Mammary epithelial cell (primary cell): ENCODE measurements at places on chromosomes 5 and 9. TPM values are rescaled to one million over a fixed set of nuclear protein-coding genes. Genes with fewer than 3 reads are reported as not detected.

- peak; percentile 55 for DNase-seq
These were observed 26.8 kb downstream of the JADE2 start for GRCh38 chr5:134552301-134552700.

DNA sequence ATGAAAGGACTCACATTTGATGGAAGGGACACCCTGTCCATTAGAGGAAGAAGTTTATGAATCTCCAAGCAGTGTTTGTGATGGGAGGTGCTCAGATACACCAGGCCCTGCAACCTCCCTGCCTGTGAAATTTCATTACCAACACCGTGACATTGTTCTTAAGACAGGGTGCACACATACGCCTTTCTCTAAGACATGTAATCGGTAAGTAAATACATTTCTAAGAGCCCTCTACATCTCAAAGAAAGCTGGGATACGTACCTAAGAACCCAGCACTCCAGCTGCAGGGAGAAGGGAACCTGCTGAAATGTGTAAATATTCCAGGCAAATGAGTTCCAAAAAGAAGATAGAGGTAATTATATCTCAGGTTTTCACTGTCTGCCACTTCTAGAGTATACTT lies 125.0 kb upstream of the APC start:
- no peak for DNase-seq

- no peak for DNase-seq
These were observed 23.6 kb upstream of the RAB14 start for GRCh38 chr9:121225240-121225639.

DNA sequence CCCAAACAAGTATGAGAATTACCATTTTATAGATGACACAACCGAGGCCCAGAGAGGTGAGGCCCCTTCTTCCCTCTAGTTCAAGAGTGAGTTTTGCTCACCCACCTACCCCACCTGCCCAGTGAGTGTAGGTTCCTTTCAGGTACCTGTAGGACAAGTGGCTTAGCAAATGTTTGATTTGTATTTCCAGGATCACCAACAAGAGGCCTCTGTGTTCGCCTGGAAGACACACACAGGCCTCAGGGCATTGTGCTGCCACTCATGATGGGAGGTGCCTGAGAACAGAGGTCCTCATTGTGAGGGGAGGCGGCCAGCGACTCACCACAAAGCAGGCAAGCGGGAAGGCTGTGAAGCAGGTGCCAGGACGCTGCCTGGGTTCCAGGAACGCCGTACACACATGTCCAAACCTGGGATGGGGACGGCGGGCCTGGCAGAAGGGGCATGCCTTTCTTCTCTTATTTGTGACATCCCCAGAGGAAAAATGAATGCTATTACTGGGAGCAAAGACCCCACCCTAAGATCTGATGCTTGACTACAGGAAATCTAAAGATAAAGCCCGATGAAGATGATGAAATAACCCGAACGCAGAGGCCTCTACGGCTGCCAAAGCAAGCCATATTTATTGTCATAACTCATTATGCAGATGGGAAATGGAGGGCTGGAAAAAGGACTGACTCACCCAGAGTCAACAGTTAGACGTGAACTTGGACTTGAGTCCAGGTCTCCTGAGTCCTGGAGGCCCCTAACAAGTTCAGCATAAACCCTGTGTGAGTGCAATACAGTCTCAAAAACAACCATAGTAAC lies 60.2 kb upstream of the SLC25A51 start:
- DNase-seq: peak; percentile 91

DNA sequence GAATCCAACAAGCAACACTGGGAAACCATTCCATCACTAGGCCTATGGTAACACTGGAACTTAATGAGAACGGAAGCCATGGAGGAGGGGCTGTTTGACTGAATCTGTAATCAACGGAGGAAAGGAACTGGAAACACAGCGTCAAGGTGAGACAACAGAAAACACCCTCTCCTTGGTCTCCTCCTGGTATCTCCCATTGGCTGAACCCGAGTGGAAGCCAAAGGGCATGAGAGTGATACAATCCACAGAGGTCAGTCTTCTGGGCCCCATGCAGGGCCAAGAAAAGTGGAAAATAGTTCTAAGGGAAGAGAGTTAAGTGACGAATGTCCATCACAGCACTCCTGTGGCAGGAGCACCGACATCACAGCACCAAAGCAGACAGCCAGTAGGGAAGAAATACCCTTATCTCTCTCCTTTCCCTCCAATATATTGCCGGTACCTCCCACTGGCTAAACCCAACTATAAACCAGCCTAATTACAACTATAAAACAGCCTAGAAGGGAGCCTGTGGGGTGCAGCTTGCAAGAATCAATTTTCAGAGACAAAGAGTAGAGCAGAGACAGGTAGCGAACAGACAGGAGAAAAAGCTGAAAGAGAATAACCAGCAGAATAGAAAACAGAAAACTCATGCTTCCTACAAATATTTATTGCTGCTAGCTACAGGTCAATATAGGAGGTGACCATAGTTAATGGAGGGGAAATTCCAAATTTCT lies 107.4 kb upstream of the IFNE start:
- DNase-seq: no peak

DNA sequence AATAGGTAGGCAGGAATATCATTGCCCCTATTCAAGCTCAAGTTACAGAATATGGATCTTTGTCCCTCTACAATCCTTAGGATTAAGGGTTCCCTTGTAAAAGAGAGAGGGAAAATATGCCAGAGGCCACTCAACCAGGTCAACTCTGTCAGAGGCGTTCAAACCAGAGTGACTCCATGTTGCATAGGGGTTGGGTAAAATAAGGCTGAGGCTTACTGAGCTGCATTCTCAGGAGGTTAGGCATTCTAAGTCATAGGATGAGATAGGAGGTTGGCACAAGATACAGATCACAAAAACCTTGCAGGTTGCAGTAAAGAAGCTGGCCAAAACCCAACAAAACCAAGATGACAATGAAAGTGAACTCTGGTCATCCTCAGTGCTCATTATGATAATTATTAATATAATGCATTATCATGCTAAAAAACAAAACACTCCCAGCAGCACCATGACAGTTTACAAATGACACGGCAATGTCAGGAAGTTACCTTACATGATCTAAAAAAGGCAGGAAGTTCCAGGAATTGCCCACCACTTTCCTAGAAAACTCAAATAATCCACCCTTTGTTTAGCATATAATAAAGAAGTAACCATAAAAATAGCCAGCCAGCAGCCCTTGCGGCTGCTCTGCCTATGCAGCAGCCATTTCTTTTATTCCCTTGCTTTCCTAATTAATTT lies 64.8 kb downstream of the ERP44 start:
- no peak for DNase-seq

GRCh38 chr5:154038261-154038706 lies 426 bp downstream of the FAM114A2 start:
- no peak for DNase-seq

GRCh38 chr5:40674661-40675235 lies 5.0 kb upstream of the PTGER4 start:
- peak; percentile 86 for DNase-seq

DNA sequence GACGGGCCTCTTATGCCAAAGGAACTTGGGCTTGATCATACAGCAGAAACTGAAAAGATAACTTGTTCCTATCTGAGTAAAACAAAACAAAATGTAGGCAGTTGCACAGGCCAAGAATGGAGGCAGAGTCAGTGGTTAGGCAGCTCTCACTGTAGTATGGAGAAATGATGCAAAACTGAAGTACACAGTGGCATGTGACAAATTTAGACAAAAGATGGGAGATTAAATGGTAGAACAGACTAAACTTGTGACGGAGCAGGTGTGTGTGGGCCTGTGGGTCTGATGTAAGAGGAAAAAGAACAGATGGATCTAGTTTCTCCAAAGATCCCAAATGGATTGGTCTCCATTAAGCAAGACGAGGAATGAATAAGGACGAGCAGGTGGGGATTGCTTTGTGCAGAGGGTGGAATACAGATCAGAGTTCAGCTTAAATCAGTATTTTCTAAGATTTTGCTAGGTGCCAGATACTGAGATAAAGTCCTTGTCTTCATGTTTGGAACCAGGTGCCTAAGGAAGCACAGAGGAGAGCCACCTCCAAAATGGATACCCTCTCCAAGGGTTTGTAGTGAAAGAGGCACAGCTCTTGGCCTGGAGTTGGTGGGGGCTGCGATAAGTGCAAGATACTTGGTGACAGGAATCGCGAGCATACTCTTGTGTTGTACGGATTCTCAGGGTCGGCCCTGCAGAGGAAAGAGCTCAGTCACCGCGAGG lies 722 bp upstream of the DCP2 start:
- DNase-seq: no peak

GRCh38 chr5:54537725-54538124 lies 20.2 kb downstream of the SNX18 start:
- DNase-seq: no peak

- no peak for DNase-seq
These were observed 3.5 kb upstream of the ACTBL2 start for GRCh38 chr5:57486027-57486602.

The FRMPD1 gene
- 0.14 TPM for polyA plus RNA-seq

The HMMR gene
- 14.7 TPM for polyA plus RNA-seq

DNA sequence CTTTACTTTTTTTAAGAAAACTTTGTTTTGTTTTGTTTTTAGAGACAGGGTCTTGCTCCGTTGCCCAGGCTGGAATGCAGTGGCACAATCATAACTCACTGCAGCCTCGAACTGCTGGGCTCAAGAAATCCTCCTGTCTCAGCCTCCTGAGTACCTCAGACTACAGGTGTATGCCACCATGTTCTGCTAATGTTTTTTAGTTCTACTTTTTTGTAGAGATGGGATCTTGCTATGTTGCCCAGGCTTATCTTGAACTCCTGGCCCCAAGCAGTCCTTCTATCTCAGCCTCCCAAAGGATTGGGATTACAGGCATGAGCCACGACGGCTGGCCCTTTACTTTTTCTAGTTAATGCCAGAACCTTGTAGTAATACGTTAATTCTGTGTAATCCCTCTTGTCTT lies 36.0 kb downstream of the IPO11 start:
- DNase-seq: no peak

DNA sequence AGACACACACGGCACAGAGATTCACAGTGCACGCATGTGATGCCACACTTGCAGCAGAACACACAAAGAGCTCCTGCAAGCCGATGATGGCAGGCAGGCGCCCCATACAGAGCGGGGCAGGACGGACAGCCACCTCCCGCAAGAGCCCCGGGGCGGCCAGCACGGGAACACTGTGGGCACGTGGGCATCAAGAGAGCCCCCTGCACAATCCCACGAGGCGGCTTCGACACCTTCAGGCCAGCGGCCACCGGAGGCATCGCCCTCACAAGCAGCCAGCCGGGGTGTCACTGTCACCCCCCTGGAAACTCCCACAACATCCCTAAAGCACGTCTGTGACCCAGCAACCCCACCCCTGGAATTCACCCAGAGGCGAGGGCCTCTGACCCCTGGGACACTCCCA lies 17.9 kb downstream of the TERT start:
- no peak for DNase-seq

The GRIA1 gene
- not detected for polyA plus RNA-seq

DNA sequence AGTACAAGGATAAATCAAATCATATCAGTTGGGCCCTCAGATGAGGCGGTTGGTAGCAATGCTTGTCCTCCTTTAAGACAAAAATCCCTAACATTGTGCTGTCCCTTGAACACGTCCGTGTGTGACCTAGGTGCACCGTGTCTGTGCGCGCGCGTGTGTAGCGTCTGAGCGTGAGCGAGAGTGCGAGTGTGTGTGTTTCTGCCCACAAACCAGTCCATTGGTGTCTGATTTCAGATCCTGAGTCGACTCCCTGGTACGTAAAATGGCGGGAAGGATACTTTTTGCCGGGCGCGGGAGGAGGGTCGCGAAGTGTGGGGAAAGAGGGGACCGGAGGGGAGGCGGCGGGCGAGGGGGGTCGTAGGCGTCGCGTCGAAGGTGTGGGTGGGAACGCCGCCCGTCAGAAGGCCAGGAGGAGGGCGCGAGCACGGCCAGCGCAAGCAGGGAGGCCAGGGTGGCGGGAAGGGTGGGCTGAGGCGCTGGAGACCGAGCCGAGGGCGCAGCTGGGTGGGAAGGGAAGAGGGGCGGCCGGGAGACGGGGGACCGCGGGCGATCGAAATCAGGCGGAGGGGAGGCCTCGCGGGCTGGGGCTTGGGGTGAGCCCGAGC lies 8.9 kb downstream of the OTP start:
- no peak for DNase-seq

DNA sequence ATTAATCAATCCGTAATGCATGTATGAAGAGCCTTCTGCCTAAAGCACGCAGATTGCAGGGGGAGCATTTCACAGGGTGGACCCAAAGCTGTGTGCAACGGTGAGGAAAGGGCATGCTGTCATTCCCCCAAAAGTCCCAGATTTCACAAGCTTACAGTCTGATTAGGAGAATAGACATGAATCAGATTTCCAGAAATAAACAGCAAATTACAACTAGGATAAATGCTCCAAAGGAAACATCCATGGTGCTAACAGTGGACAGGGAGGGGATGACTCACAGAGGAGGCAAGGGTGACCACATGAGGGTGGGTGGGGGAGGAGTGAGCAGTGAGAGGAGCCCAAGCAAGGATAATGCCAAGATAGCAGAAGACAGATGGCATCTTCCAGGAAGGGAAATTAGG lies 258.4 kb upstream of the TAS2R1 start:
- DNase-seq: peak; percentile 43

The NTRK2 gene
- 0.07 TPM for polyA plus RNA-seq

DNA sequence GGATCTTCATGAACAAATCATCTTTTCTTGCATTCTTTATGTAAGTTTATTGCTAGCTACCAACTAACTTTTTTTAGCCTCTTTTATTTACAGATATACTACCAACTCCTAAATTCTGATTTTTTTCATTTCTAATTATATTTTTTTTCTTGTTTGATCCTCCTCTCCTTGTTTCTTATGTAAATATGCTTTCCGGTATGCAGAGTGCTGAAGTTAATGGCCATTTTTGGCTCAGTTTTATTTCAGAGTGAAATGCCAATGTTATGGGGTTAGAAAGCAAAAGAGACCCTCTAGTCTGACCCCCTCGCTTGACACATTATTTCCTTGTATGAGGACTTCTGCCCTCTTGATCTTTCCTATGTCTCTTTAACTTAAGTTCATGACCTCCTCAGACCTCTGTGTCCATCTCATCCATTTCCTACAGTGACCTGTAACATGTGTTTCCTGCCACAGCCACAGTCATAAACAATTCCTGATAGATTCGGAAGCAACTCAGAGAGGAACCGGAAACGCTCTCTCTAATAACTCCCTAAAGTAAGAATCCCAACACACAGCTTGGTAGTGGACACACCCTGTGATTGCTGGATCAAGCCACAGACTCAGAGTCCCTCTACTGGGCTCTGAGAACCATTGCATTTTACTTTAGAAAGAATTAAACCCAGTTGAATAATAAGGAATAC lies 42.9 kb upstream of the AFAP1L1 start:
- DNase-seq: peak; percentile 76

GRCh38 chr5:143721925-143722324 lies 90.0 kb upstream of the HMHB1 start:
- DNase-seq: no peak
